ENCODE measurements at places on chromosomes 4 and X.

DNA sequence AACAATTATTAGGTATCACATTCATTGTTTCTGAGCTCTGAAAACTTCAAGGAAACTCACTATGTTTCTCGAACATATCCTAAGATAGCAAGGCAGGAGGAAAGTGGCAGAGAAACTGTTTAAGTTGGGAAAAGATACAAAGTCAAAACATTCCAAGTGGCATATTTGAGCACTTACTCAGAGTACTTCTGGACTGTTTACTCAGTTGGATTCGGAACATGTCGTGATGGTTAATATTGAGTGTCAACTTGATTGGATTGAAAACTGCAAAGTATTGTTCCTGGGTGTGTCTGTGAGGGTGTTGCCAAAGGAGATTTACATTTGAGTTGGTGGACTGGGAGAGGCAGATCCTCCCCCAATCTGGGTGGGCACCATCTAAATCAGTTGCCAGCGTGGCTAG lies 298.3 kb downstream of the IL1RAPL2 start:
- no peak for DNase-seq

DNA sequence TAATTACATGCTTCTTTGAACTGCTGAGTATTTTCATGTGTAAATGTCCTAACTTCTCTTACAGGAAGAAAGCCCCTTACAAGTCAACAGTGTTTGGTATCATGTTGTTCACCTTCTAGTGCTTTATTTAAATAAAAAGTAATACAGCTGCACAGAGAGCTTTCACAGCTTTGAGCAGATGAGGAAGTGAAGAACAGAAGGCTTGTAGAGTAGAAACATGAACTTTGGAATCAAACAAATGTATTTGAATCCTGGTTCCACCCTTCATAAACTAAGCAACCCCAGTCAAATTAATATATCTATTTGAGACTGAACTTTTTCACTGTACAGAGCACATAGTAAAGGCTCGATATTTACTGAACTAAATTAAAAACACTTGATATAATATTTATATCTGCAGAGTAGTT lies 120.5 kb downstream of the CAMK2D start:
- DNase-seq = no peak

- DNase-seq = no peak
Measured at GRCh38 chr4:70754470-70754869, 32.7 kb downstream of the RUFY3 start.

GRCh38 chr4:159103384-159103990 lies 608 bp downstream of the RAPGEF2 start:
- DNase-seq = no peak

- DNase-seq = no peak
Measured at GRCh38 chrX:110168585-110168984, 149.3 kb downstream of the AMMECR1 start.
